ENCODE measurements at places on chromosomes 11 and 22.

DNA sequence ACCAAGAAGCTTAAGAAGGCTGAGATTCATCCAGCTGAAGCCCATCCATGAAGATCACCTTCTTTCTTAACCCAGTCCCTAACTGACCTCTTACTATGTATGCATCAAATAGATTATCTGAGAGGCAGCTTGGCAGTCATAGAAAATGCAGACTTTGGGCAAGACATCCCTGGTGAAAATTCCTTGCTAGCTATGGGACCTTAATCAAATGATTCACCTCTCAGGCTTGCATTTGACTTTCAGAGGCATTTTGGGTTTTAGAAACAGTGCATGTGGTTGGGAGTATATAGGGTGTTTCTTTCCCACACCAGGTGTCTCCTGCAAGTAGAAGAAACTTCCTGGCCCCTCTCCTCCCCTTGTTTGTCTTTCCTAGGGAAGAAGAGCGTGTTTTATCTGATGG lies 188.5 kb upstream of the ISX start:
- no peak for DNase-seq

GRCh38 chr11:13561860-13562259 lies 66.1 kb upstream of the PTH start:
- DNase-seq, result no peak

DNA sequence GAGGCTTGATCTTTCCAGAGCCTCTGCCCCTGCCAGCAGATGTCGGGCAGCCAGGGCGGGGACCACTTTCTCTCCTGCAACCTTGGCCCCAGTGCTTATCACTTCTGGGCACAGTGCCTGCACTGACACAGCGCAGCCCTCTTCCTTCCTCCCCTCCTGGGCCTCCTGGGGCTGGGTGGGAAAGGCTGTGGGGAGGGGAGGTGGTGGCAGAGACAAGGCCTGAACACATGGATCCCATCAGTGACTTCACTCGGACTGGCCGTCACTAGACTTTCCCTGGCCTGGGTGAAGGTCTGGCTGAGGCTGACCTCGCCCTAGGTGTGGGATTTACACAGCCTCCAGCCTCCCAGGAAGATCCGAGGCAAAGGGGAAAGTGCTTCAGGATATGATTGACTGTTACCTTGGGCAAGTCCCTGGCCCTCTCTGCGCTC lies 68.1 kb downstream of the LRRC32 start:
- DNase-seq, result no peak

GRCh38 chr11:109641549-109641948 lies 219.6 kb downstream of the C11orf87 start:
- no peak for DNase-seq

GRCh38 chr11:113859665-113860064 lies 15.7 kb downstream of the USP28 start:
- no peak for DNase-seq

DNA sequence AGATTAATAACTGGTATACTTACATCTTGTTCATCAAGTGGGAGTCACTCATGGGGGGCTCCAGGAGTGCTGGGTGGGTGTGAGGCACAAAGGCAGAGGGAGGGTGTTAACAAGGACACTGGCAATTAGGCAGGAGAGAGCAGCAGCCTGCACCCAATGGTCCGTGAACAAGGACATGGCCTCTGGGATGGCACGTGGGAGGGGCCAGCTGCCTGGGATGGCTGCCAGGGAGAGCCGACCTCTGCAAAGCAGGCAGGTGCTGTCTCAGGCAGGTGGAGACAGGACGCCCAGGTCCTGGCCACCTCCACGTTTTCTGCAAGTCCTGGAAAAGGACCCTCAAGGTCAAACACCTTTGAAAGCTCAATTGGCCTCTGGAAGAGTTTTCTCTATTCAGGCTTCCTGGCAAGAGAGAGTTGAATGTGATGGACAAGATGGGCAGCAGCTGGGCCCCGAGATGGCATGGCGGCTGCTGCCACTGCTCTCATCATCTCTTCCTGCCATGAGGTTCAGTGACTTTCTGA lies 257.1 kb downstream of the BUD13 start:
- DNase-seq, result no peak

- no peak for DNase-seq
These were observed 6.1 kb downstream of the APOL3 start for GRCh38 chr22:36154423-36154945.

DNA sequence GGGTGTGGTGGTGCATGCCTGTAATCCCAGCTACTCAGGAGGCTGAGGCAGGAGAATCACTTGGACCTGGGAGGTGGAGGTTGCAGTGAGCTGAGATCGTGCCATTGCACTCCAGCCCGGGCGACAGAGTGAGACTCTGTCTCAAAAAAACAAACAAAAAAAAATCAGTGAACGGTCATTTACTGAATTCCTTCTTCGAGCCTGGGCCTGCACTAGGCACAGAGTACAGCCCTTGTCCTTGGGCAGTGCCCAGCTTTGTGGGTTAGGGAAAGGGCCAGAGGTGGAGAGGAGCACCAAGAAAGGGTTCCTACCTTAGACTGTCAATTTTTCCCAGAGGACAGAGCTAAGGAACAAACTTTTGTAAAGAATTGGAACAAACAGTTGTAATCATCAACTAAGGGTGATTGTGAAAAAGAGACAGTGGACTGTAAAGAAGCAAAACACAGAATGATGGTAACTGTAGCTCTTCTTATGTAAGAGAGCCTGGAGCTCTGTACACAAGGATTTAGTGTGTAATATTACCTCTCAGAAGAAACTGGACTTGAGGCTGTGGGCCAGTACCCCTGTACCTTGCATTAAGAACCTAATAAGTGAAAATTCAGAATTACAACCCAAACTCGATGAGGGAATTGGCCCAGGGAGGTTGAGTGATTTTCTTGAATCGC lies 10.8 kb downstream of the GVQW3 start:
- no peak for DNase-seq

GRCh38 chr11:76365038-76365679 lies 15.8 kb downstream of the THAP12 start:
- DNase-seq, result no peak

GRCh38 chr22:21726650-21727049 lies 8.9 kb downstream of the YPEL1 start:
- DNase-seq, result no peak

DNA sequence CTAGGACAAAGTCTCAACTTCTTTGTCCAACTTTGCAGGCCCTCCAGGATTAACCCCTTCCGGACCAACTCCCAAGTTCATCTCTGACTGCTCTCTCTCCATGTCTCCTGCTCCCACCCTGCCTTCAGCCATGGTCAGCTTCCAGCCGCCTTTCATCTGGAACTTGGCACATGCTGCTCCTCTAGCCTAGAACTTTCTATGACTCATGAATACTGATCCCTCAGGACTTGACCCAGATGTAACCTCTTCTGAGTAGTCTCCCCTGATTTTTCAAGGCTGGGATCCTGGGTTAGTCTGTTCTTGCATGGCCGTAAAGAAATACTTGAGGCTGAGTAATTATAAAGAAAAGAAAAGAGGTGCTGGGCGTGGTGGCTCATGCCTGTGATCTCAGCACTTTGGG lies 5.2 kb upstream of the SLC15A3 start:
- no peak for DNase-seq

DNA sequence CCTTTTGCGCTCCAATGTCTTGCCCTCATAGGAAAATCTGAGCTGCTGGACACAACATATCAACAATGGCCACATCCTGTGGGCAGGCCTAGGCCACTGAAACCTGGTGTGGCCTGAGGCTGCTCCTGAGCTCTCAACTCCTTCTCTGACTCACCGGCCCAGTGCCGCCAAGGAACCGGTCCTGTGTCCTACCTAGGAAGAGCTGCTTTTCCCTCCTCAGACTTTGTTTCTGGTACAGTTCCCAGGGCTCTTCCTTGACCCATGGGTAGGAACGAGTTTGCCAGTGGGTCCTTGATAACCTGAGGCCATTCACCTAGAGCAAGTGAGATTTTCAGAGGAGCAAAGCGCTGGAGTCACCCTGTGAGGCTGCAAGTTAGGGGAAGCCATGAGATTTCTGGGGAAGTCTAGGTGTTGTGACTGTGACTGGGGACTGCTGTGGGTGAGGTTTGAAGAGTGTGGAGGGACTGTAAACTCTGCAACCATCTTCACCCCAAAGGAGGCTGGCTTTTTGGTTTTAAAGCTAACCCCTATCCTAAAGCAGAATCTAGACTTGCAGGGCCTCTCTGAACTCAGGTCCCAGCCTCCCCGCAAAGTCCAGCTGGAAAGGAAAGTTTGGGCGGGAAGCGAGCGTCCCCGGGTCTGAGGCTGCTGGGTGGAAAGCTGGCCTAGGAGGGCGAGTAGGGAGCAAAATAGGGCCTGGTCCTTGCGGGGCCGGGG lies 12.0 kb upstream of the PAX6 start:
- no peak for DNase-seq
